Spinal cord (tissue), 10 donors: ENCODE measurements at places on chromosomes 6 and 20.

GRCh38 chr20:21033817-21034216 lies 72.3 kb downstream of the LINC00237 start:
- H3K4me1 ChIP-seq, result no peaks in the 10 kb centered on the region
- H3K27me3 ChIP-seq, result no peaks in the 10 kb centered on the region
- no peak overlapping the region for H3K27ac ChIP-seq
- H3K36me3 ChIP-seq, result no peaks in the 10 kb centered on the region

GRCh38 chr6:170434821-170435155 lies 118.3 kb downstream of the PSMB1 start:
- no peak overlapping the region for H3K4me3 ChIP-seq
- H3K27me3 ChIP-seq, result peaks cover 2% of the 10 kb centered on the region
- no peak for DNase-seq
- H3K36me3 ChIP-seq, result no peaks in the 10 kb centered on the region

- no peaks in the 10 kb centered on the region for H3K36me3 ChIP-seq
- no peak overlapping the region for H3K4me3 ChIP-seq
Observed at GRCh38 chr6:142906945-142907470, 38.0 kb downstream of the HIVEP2 start.

DNA sequence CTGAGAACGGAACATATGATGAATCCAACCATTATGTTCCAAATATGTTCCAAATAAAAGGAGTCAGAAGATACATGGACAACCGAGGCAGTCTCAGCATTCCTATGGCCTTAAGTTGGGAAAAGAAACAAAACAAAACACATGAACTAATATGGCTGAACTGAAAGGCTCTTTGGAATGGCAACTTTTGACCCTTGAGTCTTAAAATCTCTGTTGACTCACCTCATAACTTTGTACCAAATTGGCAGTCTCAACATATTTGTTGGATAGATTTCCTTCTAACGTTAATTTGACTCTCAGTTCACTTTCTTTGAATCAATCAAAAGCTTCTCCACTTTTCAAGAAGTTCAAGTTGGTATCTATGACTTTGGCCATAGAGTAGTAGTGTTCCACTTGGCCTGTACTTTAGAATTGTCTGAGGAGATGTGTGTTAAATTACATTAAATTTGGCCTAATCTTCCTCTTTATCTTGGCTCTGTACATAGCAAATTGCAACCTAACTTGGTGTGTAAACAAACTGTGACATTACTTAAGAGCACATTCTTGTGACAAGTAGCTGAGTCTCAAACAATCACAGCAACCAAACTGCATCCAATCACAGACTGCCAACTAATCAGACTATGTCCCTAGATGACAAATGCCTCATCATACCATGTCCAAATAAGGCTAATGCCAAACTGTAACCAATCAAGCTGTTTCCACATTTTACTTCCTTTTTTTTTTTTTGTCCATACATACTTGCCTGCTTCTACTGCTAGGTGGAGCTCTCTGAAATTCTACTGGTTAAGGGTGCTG lies 208.8 kb downstream of the BMP2 start:
- no peak overlapping the region for H3K27ac ChIP-seq
- no peaks in the 10 kb centered on the region for H3K27me3 ChIP-seq
- DNase-seq, result no peak
- H3K4me3 ChIP-seq, result no peak overlapping the region

- H3K4me3 ChIP-seq, result no peak overlapping the region
- DNase-seq, result no peak
- no peaks in the 10 kb centered on the region for H3K27me3 ChIP-seq
Observed at GRCh38 chr6:142737368-142738034, 207.5 kb downstream of the HIVEP2 start.

DNA sequence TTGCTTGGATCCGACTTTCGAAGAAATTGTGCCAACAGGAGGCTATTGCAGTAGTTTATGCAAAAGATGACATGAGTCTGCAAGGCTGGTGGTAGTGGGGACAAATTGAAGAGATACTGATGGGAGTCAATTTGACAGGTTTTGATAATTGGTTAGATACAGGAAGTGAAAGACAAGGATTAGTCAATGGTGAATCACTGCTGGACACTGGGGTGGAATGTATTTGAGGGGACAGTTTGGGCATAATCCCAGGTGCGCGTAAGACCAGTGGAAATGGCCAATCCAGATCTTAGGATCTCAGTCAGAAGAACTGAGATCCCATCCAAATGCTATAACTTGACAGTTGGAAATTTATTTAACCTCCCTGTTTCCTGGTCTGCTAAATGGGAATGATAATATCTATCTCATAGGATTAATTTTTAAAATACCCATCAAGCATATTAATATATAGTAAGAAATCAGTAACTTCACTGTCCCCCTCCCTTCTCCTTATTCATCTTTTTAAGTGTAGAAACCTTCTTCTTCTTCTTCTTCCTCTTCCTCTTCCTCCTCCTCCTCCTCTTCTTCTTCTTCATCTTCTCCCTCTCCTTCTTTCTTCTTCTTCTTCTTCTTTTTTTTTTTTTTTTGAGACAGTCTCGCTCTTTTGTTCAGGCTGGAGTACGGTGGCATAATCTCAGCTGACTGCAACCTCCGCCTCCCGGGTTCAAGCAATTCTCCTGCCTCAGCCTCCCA lies 30.9 kb upstream of the ERVFRD-1 start:
- no peaks in the 10 kb centered on the region for H3K4me1 ChIP-seq
- no peaks in the 10 kb centered on the region for H3K36me3 ChIP-seq
- no peak overlapping the region for H3K4me3 ChIP-seq

DNA sequence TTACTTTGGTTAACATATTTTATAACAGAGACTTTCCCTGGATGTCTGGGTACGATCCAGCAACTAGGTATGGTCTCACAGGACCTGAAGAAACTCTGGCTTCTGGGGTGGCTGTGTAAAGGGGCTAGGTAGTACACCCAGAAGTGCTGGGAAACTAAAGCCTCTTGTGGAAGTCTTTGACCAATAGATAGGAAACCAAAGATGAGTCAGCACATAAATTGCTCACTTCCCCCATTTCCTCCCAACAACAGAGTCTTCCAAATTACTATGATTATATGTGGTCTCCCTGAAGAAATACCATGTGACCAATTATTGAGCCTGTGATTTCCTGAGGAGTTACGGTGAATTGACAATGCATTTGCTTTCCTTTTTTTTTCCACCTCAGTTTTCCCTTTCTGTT lies 26.8 kb upstream of the TBX18 start:
- H3K27me3 ChIP-seq, result no peaks in the 10 kb centered on the region
- H3K4me3 ChIP-seq, result no peak overlapping the region
- H3K27ac ChIP-seq, result no peak overlapping the region
